ENCODE measurements at places on chromosomes 3 and 15.

DNA sequence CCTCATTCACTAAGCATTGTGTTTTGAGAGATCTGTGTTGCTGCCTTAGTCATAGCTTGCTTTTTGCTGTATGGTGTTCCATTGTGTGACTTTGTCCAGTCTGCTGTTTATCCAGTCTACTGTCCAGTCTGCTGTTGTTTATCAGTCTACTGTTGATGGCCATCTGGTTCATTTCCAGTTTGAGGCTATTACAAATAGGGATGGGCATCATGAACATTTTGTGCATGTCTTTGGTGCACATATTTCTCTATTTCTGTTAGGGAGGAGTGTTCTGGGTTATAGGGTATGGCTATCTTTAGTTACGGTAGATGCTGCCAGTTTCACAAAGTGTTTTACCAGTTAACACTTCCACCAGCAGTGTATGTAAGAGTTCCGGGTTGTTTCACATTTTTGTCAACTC, 22.2 kb upstream of the CLEC3B start:
- no peak for DNase-seq

DNA sequence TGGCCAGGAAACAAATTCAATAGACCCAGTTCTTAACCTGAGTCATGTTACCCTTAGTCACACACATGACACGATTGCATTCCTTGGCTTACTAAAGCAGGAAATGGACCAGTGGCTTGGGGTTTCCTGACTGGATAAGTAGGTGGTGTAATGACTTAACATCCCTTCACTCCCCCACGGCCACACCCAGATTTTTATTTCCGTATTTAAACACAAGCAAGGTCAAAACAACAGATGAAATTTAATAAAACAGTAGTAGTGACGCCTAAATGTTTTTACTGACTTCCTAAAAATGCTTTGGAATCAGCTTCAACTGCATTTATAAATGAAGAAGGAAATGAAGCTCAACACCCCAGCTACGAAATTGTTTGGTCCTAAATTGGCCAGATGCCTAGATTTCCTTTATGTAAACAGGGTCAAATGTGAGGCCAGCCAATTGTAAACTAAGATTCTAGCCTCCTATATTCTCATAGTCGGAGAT, 324.3 kb downstream of the CHST2 start:
- DNase-seq: peak; percentile 85

DNA sequence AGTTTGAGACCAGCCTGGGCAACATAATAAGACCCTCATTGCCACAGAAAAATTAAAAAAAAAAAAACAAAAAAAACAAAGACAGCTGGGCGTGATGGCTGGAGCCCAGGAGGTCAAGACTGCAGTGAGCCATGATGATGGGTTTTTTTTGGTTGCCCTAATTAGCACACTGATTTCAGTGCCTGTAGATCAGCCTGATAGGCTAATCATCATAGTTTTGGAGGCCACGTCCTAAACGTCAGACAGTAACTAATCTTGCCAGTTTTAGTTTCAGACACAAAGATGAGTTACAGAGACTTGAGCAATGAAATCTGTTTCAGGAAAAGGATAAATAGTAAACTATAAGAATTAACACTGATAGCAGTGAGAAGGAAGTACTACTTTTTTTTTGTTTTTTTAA, 55.4 kb downstream of the LRCH3 start:
- DNase-seq: no peak

DNA sequence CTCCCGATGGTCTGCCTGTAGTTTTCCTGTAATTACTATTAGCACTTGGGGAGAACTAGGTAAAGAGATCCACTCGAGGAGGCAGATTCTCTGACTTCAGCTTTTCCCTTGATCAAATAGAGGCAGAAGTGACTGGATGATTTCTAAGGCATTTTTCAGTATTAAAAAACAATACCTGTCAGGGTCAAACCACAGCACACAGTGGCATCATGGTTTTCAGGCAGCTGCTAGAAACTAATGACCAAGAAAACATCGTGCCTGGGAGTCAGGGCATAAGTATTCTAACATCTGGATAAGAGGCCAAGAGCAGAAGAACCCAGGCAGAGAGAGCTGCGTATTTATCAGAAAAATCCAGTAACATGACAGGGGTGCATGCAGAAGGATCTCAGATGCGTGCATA, 419.9 kb downstream of the TUSC7 start:
- DNase-seq: no peak

- DNase-seq: no peak
Observed at GRCh38 chr15:27025481-27025966, 54.5 kb downstream of the GABRG3 start.

DNA sequence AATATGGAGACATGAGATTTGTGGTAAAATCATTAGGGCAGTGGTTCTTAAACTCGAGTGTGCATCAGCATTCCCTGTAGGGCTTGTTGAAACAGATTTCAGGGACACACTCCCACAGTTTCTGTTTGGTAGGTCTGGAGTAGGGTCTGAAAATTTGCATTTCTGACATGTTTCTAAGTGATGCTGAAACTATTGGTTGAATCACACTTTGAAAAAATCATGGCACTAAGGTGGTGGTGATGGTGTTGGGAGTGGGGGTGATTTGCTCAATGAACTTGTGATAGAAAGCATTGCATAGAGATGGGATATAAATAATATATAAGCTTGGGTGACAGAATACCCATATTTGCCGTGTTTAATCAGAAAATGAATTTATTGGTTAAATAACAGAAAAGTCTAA, 11.3 kb downstream of the MITF start:
- no peak for DNase-seq
